Right cardiac atrium (tissue), 5 donors: ENCODE measurements at places on chromosomes 13 and 19. TPM values are rescaled to one million over a fixed set of nuclear protein-coding genes. Genes with fewer than 3 reads are reported as not detected.
A peak's percentile ranks its signal among the peaks of the same experiment; 100 is the strongest.

DNA sequence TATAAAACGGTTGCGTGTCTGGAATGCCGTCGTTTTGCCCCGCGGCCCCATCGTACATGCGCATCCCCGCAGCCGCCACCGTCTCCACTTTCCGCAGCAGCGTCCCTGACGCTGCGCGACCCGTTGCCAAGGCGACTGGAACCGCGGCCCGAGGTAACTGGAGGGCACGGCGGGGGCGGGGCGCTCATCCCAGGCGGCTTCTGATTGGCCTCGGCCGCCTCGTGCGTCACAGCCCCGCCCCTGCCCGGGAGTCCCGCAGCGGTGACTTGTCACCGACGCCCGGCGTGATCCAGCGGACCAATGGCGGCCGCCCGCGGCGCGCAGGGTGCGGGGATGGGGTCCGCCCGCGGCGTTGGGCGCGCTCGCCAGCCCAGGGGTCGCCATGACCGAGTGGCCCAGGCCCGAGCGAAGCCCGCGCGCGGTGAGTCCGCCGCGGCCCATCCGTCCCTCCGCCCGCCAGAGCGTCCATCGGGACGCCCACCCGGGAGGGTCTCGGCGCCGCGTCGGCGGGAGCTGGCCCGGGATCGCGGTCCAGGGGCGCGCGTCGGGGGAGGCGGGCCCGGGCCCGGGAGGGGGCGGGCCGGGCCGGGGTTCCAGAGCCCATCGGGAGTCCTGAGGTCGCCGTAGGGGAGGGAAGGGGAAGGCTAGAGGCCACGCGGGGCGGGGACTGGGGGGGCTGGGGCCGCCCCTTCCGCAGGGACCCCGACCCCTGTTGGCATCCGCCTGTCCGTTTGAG lies at the start of gene ZSCAN1:
Gene ZSCAN1, plus strand, starts transcription at position 285 of the 736 bp plus-strand sequence. CDS start 3,812 bp downstream, outside the sequence.
- DNase-seq = peak; percentile 95

DNA sequence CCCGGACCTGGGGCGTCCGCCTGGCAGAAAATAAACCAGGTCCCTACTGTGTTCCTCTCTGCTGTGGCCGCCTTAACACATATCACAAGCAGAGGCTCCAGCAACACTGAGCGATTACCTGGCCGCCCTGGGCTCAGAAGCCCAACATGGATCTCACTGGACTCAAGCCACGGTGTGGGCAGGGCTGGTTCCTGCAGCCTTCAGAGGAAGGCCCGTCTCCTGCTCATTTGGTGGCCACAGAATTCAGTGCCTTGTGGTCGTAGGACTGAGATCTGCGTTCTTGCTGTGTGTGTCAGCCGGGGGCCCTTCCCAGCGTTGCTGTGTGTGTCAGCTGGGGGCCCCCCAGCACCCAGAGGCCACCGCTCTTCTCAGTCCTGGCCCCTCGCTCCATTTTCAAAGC lies 30.2 kb downstream of the C2CD4C start:
- DNase-seq = no peak

GRCh38 chr13:51628059-51628852 lies 44.0 kb downstream of the WDFY2 start:
- DNase-seq = peak; percentile 35

DNA sequence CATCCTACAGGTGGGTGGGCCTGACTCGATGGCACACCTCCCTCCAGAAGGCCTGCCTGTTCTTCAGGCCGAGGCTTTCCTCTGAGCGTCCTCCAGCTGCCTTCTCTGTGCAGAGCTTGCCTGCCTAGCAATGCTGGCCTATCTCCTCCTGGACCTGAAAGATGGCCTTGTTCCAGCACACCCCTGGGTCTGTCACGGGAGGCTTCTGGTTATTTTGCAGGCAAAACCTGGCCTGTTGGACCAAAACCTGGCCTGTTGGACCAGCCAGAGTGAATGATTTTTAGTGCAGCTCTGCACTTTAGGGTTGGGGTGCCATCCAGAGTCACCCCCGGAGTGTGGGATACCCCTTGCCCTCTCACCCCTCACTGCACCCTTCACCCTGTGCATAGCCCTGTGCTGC lies 128.4 kb downstream of the KATNAL1 start:
- no peak for DNase-seq

- no peak for DNase-seq
Measured at GRCh38 chr19:18701250-18701608, 17.7 kb downstream of the CRTC1 start.

GRCh38 chr13:31913459-31913858 lies 118.1 kb upstream of the FRY start:
- no peak for DNase-seq

GRCh38 chr13:20669162-20669561 lies 34.3 kb upstream of the IL17D start:
- DNase-seq = no peak

GRCh38 chr13:35824825-35825224 lies 306.4 kb downstream of the DCLK1 start:
- no peak for DNase-seq

DNA sequence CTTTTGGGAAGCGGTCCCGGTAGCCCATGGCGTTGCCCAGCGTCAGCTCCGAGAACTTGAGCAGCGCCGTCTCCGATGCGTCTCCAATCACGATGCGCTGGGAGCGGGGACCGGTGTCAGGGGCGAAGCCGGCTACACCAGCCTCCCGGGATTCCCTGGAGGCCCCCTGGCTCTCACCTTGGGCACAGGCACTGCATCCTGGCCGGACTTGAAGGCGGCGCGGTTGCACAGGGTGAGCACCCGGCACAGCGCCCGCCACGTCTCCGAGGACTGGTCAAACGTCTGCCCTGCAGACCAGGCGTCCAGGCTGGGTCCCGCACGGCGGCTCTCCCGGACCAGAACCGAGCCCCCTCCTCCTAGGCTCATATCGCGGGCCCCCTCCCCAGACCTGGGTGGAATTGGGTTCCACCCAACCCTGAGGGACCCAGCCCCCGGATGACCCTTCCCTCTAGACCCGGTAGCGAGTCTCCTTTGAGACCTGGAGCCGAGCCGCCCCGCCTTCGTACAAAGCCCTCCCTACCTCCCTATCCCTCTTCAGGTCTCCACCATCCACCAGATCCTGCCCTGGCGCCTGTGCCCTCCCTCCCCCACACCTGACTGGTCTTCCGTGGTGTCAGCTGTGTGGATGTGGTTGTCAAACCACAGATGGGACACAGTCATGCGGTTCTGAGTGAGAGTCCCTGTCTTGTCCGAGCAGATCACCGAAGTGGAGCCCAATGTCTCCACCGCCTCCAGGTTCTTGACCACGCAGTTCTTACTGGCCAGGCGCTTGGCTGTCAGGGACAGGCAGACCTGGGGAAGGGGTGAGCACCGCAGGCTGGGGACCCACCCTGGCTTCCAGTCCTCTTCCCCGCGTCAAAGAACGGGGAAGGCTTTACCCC lies 4.8 kb downstream of the ATP4A start:
- no peak for DNase-seq

DNA sequence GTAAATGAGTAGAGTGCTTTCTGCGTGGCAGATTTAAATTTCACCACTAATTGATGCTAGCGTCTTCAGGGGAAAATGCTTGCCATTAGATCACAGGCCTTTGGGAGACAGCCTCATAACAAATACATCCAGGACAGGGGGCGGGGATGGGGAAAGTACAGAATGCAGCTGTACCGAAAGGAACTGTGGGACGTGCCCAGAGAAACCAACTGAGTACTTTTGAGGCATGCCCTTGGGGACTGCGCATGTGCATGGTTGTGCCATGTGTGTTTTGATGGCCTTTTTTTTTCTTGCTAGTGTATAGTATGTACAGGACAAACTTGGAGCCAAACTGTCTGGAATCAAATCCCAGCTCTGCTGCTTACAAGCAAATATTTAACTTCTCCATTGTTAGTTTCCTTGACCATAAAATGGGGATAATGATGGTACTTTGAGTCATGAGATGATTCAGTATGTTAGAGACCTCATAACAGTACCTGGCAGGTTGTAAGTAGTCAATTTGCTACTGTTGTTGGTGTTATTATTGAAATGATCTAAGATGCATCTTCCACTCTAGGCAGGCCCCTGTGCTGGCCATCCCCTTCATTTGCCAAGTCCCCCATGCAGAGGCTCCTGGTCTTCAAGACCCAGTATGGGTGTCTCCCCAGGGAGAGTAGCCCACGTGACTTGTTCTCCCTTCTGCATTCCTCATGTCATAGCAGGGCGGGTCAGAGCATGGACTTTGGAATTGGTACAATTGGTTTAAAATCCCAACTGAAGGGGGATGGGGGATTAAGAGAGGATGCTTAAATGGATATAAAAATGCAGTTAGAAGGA lies 68.3 kb upstream of the NPAS1 start:
- no peak for DNase-seq

GRCh38 chr19:33470686-33471085 lies 50.9 kb downstream of the PEPD start:
- DNase-seq = no peak

DNA sequence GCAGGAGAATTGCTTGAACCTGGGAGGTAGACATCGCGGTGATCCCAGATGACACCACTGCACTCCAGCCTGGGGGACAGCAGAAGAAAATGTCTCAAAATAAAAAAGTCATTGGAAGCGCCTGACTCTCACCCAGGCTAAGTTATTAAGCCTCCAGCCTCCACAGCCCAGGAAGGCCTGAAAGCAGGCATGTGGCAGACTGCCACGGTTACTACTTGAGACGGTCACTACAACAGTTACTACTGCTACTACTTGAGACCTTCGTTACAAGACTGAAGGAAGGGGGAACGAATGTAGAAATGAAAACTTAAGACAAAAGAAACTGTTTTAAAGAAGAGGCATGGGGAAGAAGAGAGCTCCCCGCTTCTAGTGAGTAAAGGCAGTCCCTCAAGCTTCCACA lies 9.6 kb downstream of the PRR22 start:
- no peak for DNase-seq

DNA sequence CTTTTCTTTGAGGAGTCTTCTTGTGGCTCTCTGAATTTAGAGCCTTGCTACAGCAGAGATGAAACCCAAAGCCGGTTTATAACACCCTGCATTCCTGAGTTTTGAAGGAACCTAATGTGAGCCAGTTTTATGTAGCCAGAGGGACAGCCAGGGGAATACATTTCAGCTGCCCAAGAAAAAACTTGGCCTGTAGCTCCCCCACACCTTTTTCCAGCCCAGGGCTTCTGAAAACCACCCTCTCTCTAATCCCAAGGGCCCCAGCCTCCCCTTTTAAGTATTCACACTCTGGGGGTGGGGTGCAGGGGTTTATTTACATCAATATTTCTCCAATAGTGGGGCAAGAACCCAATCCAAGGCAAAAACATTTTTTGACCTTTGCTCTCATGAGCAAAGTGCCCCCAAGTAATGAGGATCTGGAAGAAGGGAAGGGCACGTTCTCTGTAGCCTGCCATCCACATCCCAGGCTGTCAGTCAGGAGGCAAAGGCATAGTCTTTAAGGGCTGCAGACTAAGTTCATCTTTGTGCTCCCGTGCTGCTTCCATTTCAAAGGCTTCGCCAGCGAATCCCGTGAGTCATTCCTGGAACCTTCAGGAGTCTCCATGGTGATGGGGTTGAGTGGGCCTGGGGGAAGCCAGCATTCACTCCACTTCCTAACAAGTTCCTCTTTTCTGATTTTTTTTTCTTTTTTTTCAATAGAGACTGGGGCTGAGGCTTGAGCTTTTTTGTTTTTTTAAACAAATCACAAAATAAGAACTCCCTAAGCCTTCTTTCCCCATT lies 33.2 kb upstream of the MEDAG start:
- peak; percentile 63 for DNase-seq

DNA sequence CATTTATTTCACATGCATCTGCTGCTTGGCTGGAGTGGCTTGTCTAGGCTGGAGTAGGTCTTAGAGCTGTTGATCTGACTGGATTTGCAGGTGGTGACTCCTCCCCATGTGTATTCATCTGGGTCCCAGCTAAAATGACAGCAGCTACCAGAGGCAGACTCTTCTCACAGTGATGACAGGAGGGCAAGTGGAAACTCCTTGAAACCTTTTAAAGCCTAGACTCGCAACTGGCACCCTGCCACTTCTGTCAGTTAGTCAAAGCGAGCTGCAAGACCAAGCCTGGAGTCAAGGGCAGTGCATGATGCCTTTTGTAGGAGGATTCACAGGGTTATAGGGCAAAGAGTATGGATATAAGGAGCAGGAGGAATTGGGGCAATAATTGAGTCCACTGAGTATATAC lies 65.2 kb downstream of the TEX26 start:
- DNase-seq = peak; percentile 57

DNA sequence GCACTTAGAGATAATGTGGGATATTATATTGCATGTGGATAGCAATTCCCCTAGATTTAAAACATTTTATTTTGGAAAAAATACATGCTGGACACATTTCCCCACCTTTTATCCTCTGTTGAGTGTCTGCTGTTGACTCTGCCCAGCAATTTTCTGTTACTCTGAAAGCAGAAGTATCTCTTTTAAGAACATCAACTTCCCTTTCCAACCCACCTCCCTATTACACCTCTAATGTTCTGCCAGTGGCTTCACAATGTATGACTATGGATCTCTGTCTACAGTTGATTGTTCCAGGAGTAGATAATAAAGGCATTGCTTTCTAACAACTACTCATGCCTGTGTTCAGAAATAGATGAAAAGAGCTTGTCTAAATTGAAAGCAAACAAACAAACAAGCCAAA lies 754.8 kb upstream of the SLITRK6 start:
- DNase-seq = no peak

GRCh38 chr19:42276821-42277220 lies 7.8 kb downstream of the CIC start:
- peak; percentile 21 for DNase-seq

DNA sequence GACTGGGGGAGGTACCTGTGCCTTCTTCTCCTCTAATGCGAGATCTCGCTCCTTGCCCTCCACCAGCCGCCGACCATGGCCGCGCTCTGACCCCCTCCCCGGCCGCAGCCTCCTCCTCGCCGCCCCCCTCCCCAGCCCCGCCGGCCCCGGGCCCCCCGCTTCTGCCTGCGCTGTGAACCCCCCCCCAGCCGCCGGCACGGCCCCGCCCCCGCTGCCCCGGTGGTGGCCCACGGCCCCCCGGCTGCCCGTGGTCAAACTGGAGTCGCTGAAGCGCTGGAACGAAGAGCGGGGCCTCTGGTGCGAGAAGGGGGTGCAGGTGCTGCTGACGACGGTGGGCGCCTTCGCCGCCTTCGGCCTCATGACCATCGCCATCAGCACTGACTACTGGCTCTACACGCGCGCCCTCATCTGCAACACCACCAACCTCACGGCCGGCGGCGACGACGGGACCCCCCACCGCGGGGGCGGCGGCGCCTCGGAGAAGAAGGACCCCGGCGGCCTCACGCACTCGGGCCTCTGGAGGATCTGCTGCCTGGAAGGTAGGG lies at the start of gene CACNG8:
Gene CACNG8, plus strand, starts transcription at position 51 of the 545 bp plus-strand sequence.
- no peak for DNase-seq

- no peak for DNase-seq
Measured at GRCh38 chr13:111120422-111120821, 5.3 kb downstream of the ARHGEF7 start.

DNA sequence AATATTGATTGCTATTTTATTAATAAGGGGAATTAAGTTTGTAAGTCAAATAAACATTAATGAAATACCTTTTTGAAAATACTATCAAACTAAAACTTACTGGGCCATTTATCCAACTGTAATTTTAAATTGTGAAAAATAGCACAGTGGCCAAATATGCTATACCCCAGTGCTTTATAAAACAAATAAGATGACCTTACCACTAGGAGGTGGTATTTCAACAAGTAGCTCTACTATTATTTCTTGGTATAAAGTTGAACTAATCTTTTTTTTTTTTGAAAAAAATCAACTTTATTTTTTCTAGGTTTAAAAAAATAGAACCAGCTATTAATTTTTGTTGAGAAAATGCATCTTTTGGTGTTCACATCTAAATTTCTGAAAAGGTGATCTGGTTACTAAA lies 14.7 kb downstream of the LACC1 start:
- no peak for DNase-seq

GRCh38 chr13:32117701-32118100 lies 86.1 kb downstream of the FRY start:
- peak; percentile 73 for DNase-seq

ZNF44 gene
- polyA plus RNA-seq = 5.3 TPM

ZNF607 gene
- 2.2 TPM for polyA plus RNA-seq

ZNF583 gene
- polyA plus RNA-seq = 3.1 TPM

FFAR1 gene
- polyA plus RNA-seq = not detected

ASF1B gene
- polyA plus RNA-seq = 0.29 TPM

CERS4 gene
- 10.2 TPM for polyA plus RNA-seq

DYRK1B gene
- 14.7 TPM for polyA plus RNA-seq
